ENCODE measurements at places on chromosomes 13 and 19. TPM values are rescaled to one million over a fixed set of nuclear protein-coding genes. Genes with fewer than 3 reads are reported as not detected.

GRCh38 chr19:1580957-1581356 lies 11.7 kb downstream of the MBD3 start:
- no peak for DNase-seq

GRCh38 chr19:18521692-18522123 lies at the start of gene ELL:
TSS of gene ELL (minus strand) at chr19:18522070. CDS start at chr19:18522055, 15 bp downstream.
- no peak for DNase-seq

DNA sequence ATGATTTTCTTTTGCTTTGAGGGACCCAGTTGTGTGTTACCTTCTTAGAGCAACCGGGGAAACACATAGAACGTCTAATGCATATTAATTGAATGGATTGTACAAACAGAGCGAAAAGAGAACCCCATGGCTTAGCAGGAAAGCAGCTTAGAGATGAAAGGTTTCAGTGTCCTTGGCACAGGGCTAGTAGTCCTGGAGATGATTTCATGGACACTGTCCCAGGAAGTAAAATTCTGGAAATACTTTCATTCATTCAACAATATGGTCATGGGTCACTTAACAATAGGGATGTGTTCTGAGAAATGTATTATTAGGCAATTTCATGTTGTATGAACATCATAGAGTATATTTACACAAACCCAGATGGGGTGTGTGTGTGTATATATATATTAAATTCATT lies 9.7 kb upstream of the FUT2 start:
- DNase-seq: no peak

GRCh38 chr19:39252458-39252857 lies 3.8 kb upstream of the IFNL4 start:
- no peak for DNase-seq

GRCh38 chr13:35716186-35716585 lies 239.7 kb upstream of the MAB21L1 start:
- no peak for DNase-seq

- no peak for DNase-seq
These were observed 96.4 kb downstream of the RBM26 start for GRCh38 chr13:79309690-79310089.

- no peak for DNase-seq
These were observed 4.8 kb upstream of the HIPK4 start for GRCh38 chr19:40394816-40395210.

GRCh38 chr13:60398379-60398891 lies 1.4 kb downstream of the TDRD3 start:
- no peak for DNase-seq

GRCh38 chr13:98976941-98977340 lies 923 bp downstream of the DOCK9 start:
- DNase-seq: no peak

Gene OBI1
- total RNA-seq: 17.5 TPM

Gene FNDC3A
- total RNA-seq: 26.6 TPM
